Left hindlimb (tissue), 1 donor: ENCODE measurements at places on chromosomes 1 and 21.

GRCh38 chr1:156860628-156861423, at the start of gene NTRK1:
Gene NTRK1 (plus strand): TSS chr1:156860865. CDS start chr1:156860935, 70 bp downstream.
- DNase-seq, result peak; percentile 79

- peak; percentile 73 for DNase-seq
Measured at GRCh38 chr1:156480411-156481192, 20.0 kb downstream of the MEF2D start.

DNA sequence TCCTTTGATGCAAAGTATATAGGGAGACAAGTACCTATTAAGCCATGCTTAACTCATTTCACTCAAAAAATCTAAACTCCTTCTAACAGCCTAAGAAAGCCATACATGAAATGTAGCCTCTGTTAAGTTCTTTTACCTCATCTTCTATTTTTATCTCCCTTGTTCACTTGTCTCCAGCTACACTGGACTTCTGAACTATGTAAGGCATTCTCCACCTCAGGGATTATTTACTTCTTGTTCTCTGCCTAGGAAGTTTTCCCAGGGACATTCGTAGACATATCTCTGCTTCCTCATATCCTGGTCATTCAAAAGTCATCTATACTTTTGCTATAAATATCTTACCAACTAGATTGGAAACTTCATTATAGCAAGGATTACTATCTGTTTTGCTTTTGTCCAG, 96.9 kb downstream of the COP1 start:
- DNase-seq, result no peak

DNA sequence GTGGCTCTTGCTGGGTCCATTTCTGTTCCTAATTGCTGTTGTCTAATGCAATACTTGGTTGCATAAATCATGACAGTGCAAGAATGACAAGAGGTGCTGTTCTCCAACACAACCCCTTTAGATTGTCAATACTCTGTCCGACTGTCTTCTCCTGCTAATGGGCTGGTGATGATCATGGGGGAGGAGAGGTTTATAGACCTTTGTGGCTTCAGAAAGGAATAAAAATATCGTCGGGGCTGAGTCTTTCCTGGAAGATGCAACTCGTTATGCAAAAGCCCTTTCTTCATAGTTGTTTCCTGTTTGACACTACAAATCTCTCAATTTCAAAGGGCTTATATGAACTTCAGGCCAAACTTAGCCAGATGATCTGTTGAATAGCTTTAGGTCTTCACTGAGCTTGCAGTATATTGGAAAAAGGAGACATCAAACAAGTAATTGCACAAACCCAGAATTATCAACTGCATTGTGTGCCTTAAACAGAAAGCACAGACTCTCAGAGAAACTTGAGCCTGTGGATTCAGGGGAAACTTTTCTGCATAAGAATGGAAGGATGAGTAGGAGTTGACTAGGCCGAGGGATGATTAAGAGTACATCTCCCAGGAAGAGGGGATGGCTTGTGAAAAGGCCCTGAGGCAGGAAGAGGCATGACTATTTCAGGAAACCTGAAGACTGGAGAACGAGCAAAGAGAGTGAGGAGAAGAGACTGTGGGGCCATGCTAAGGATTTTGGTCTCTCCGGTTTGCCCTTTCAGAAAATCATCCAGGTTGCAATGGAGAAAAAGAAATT, 107.6 kb downstream of the TSEN15 start:
- DNase-seq, result no peak

DNA sequence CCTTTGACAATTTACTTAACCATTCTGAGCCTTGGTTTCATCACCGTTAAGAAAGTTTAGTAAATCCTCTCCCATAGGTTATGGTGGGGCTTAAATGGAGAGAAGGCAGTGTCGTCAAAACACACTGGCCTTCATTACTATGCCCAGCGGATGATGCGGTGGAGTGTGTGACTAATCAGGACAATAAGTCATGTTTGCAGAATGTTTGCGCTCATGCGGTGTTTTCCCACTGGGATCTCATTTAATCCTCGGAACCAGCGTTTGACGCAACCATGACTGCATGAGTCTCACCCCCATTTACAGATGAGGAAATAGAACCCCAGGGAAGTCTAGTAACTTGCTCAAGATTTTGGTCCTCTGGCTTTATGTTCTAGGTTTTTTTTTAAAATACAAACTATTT, 17.5 kb downstream of the SLC26A9 start:
- DNase-seq, result no peak

DNA sequence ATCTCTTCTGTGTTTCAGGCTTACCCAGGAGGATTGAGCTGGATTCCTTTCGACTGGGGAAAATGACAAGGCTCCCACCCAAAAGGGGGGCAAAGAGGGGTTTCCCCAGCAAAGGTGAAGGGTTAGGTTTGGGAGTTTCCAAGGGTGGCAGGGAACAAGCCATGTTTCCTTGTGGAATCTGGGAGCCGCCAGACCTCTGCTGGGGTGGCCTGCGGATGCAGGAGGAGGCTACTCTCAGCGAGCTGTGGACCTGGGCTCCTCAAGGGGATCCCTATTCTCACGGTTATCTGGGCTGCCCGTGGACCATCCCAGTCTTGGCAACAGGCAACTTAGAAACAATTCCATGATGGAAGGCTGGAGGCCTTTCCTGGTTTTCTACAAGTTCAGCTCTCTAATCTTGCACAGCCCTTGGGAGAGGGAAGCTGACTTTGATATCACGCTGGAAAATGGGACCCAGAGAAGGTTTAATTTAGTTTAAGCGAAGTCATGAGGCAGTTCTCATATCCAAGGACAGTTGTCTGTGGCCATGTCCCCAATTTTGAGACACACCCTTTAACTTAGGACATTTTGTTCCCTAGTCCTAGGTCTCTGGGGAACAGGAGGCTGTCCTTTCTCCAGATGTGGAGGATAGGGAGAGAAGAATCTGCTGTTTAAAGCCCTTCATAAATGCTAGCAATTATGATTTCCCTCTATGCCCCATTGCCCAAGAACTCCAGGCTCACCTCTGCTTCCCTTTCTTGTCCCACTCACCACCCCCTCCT, 24.7 kb upstream of the STUM start:
- no peak for DNase-seq

DNA sequence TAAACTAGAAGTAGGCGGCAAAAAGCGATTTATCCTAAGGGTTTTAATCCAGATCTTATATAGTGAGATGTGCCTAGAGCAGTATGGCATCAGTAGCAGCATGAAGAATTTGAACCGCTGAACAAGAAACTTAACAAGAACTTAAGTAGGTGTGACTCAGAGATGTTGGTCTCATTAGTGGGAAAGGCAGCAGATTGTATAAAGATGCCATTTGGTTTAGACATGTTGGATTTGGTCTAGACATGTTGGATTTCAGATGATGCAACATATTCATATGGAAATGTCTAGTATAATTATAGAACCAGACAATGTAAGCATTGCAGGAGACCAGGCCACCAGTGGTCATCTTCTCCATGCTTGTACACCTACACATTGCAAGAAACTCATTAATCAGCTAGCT, 42.1 kb upstream of the ZP4 start:
- no peak for DNase-seq

GRCh38 chr1:182309631-182310351, 81.8 kb downstream of the GLUL start:
- DNase-seq, result no peak

GRCh38 chr1:187873126-187873525, 1044.4 kb downstream of the PLA2G4A start:
- DNase-seq, result no peak

DNA sequence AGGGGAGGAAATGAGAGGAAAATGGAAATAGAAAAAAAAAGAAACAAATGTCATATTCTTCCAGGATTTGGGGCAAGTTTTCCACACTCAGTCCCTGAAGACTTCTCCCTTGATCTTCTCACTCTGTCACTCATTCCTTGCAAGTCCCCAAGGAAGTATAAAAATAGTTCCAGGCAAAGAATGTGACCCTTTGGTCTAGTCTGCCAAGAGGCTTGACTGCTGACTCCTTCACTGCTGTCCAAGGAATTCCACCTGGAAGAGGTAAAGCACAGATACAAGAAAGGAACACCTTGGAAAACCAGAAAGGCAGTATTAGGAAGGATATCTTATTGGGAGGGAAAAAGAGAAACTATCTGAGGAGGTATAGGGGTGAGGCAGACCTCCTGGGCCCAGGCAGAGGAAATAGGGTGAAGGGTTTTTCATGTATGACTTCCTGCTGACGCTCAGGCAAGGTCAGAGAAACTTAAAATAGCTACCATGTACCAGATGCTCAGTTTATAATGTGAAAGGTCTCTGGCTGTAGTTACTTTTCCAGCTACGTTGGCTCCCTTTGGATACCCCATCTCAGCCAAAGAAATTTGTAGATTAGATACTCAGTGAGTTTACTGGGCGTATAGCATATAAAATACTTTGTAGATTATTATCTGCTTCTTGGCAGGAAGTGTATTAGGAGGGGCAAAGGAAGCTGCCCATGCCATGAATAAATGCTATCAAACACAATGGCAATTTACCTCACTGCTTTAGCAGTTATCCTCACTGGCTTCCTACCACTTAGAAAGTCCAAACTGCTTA, 2.0 kb upstream of the GJA5 start:
- DNase-seq, result no peak

GRCh38 chr1:22208268-22208972, 65.5 kb upstream of the WNT4 start:
- DNase-seq, result no peak

GRCh38 chr21:36247316-36248010, 72.5 kb upstream of the MORC3 start:
- no peak for DNase-seq

GRCh38 chr1:147243841-147244240, 1.4 kb downstream of the CHD1L start:
- no peak for DNase-seq

- DNase-seq, result peak; percentile 16
Measured at GRCh38 chr1:109634771-109635750, 15.4 kb downstream of the AMPD2 start.

DNA sequence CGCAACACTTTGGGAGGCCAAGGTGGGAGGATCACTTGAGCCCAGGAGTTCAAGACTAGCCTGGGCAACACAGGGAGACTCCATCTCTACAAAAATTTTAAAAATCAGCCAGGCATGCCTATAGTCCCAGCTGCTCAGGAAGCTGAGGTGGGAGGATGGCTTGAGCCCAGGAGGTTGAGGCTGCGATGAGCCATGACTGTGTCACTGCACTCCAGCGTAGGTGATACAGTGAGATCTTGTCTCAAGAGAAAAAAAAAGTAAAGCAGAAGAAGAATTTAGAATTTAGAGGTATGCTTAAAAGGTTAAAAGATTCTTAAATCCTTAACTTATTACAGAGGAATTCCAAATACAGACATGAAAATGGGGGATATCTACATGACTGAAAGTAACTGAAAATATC, 79.5 kb downstream of the SMYD3 start:
- DNase-seq, result no peak

DNA sequence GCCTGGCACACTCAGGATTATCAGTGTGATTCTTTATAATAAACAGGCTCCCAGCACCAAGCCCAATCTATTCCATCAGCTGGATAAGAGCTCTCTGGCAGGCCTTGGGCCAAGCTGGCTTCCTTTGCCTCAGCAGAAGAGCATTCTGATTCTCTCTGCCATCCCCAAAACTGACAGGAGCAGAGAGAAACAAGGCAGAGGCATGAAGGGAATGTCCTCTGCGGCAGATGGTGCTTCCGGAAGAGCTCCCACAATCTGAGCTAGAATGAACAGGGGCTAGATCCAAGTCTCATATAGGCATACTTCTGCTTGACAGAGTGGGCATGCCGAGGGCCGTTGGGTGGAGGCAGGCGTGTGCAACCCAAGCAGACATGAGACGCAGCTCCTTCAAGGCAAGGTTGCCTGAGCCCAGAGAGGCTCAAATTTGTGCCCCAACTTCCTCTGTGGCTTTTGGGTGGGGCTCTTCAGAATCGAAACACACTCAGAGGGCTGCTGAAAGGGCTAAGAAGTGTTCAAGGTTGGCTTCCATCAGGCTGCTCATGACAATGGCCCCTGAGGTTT, 4.0 kb downstream of the CAPN2 start:
- no peak for DNase-seq

DNA sequence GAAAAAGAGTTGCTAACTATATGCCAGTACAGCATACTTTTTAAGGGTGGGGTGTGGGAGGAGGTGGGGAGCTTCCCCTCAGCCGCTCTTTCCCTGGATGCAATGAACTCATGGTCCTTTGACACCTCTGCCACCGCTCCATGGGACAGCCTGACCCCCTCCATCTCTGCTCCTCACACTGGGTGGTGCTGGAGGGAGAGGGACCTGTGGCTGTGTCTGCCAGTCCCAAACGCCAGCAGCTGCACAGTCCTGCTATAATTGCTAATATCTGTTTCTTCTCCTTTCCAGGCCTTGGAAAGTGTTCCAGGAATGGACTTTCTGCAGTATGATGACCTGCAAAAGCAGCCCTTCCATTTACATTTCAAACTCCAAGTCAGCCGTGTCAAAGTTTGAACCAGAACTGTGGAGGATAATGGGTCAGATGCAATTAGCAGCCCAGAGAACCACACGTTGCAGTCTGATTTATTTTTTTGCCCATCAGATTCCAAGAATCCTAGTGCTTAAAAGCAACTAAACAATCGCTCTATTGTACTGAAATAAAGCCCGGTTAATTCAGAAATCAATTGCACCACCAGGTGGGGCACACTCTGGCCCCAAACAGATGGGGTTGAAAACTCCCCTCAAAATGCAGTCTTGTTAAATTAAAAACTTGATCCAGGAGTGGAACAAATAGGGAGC, 160.7 kb upstream of the LMO4 start:
- DNase-seq, result peak; percentile 41

DNA sequence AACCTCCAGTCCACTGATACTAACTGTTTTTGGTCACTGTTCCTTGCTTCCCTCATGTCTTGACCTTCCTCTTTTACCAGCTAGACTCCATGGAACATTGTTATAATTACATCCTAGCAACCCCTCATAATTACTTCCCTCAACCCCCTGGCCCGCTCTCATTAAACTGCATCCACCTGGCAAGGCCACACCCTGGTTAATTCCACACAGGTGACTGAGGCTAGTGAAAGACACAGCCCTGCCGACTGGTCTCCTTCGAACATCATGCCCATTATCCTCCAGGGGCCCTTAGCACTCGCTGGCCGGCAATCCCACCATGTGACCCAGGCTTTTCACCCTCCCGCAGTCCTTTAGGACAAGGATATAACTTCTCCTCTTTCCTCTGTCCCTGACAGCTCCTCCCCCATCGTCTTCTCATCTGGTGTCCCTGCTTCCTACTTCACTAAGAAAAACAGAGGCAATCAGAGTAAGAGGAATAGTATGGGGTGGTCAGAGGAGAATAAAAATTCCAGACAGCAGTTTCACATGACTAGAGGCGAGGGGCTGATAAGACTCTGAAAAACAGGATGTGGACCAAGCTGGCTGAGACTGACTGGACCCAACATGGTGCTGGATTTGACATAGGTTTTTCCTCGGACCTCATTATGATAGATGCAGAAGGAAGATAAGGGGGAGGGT, 8.8 kb upstream of the TENT5B start:
- no peak for DNase-seq
